Fibroblast of lung (primary cell): ENCODE measurements at places on chromosomes 11 and 22.

- DNase-seq = no peak
Measured at GRCh38 chr11:36116161-36116560, 172.3 kb downstream of the LDLRAD3 start.

- peak; percentile 47 for DNase-seq
Measured at GRCh38 chr22:35191412-35191811, 65.9 kb upstream of the HMGXB4 start.

GRCh38 chr11:103274025-103274424 lies 164.8 kb downstream of the DYNC2H1 start:
- DNase-seq = no peak

DNA sequence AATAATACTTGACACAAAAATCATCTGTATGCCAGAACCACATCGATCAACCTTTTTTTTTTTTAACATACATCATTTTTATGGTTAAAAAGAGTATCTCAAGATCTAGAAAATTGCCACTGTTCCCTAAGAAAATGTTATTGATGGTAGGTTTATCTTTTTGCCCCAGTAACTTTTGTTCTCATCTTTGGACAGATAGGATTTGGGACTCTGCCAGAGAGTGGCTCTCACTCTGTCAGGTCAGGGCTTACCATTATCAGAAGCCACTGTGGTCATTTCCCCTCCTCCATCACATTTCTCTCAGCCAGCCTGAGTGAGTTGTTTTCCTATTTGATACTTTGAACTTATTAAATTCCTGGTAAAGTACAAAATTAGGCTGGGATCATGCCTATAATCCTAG lies 47.9 kb upstream of the YWHAH start:
- no peak for DNase-seq

DNA sequence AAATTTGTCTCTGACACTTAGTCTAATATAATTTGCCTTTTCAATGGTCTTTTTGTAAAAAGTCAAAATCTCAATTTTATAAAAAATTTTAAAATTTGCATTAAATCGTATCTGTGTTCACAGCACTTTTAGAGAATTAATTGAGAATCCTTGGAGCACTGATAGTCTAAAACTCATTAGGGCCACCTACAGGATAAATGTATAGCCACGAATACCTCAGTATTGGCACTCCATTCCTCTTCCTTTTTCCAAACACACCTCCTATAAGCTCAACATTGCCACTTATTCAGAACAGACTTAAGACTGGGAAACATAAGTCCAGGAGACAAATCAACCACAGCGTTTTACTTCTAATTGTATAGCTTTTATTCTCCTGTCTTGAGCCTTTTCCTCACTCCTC lies 776.0 kb upstream of the ARHGAP42 start:
- no peak for DNase-seq

DNA sequence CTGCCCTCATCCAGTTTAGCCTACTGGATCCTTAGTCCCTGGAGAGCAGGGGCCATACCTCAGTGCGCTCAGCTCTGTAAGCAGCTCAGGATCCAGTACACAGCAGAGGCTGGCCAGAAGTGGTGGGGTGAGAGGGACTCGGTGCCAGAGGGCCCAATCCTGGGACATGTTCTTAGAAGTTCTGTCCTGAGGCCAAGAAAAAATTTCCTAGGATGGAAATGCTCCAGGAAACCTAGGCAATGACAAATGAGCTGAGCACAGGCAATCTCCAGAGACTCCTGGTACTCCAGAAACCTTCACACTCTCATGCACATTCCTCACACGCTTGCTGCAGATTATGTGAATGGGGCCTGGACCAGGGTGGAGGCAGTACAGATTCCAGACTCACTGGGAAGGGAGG lies 89.6 kb downstream of the SERGEF start:
- DNase-seq = peak; percentile 40

GRCh38 chr11:71484248-71485062 lies 31.5 kb downstream of the NADSYN1 start:
- no peak for DNase-seq

DNA sequence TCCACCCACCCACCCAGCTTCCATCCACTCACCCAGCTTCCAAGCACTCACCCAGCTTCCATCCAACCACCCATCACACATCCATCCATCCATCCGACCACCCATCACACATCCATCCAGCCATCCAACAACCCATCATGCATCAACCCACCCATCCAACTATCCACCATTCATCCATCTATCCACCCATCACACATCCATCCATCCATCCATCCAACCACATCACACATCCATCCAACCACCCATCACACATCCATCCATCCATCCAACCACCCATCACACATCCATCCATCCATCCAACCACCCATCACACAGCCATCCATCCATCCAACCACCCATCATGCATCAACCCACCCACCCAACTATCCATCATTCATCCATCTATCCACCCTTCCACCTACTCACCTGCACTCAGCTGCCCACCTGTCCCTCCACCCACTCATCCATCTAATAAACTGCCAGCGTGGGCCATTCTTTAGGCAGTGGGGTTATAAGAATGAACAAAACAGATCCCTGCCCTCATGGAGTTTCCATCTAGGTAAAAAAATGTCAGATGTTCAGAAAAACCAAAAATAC lies 88.2 kb downstream of the CELSR1 start:
- DNase-seq = no peak

- DNase-seq = no peak
Measured at GRCh38 chr22:41619979-41620588, 759 bp downstream of the DESI1 start.

GRCh38 chr11:130315354-130315970 lies 745 bp upstream of the ZBTB44 start:
- no peak for DNase-seq

- DNase-seq = no peak
Measured at GRCh38 chr11:63243533-63243932, at the start of gene SLC22A25. TSS of gene SLC22A25 (minus strand) at chr11:63243599. CDS start at chr11:63229652, 13,947 bp downstream.

DNA sequence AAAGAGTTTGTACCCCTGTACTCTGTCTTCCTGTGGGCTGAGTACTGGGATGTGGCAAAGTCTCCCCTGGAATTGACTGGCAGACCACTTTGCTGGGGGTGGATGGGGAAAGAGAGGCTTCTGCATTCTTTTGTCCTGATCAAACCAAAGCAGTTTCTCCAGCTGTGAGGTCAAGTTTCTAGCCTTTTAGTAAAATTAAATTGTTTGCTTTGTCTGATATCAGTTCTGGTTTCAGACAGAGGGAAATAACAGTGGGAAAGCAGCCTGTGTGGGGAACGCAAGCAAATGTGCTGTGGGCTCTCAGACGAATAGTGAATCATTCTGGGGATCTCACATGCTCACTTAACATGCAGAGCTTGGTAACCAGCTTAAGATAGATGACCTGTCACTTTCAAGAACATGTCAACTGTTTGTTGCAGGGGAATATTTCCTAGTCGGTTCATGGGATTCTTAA lies 151.6 kb downstream of the FAT3 start:
- DNase-seq = peak; percentile 94

GRCh38 chr11:104370478-104370877 lies 206.5 kb upstream of the PDGFD start:
- no peak for DNase-seq

DNA sequence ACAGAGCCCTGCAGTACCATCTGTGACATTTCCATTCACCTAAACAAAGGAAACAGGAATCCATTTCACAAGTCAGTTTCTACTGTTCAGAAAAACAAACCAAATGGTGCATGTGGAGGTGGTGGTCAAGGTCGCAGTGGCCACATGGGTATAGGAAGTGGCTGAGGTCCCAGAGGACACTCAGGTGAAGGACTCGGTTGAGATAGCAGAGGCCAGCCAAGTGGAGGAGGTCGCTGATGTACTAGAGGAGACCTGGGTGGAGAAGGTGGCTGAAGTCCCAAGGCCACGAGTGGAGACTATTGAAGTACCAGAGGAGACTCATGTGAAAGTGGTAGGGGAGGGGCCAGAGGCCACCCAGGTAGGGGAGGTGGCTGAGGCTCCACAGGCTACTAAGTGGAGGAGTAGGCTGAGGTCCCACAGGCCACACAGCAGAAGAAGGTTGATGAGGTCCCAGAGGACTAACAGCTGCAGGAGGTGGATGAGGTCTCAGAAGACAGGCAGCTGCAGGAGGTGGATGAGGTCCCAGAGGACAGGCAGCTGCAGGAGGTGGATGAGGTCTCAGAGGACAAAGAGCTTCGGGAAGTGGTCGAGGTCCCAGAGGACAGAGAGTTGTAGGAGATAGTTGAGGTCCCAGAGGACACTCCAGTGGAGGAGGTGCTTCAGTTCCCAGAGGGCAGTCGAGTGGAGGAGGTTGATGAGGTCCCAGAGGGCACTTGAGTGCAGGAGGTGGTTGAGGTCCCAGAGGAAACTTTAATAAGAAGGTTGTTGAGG lies 40.2 kb downstream of the ZNF195 start:
- no peak for DNase-seq

DNA sequence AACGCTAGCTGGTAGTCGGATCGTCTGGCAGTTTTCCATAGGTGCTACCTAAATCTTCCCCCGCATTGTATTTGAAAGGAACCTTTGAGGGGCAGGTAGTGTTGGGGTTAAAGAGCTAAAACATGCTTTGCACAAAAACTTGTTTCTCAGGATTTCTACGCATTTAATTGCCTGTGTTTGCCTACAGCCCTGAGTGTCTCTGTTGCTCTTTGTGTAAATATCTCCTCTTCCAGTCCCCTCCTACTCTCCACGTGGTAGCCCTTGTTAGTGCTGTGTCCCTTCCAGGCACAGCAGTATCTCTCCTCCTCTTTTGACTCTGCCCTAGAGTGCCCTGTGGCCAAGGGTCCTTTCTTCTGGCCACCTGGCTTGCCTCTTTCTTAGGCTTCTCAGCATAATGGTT lies 81.7 kb downstream of the BARX2 start:
- DNase-seq = no peak

DNA sequence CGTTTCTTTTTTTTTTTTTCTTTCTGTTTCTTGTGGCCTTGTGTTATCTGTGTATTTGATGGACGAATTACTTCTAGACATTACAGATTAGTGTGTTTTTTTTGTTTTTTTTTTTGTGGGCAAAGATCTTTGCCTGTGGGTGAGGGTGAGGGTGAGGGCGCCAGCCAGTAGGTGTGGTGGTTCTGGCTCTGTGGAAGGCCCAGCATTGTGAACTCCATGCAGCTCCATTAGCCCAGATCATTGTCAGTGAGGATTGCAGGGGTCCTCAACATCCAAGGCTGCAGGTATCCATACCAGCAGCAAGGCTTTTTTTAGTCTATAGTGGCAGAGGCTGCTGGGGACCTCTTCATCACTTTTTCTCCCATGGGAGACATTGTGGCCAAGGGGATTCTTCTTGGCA lies 13.7 kb downstream of the BIRC2 start:
- DNase-seq = no peak

DNA sequence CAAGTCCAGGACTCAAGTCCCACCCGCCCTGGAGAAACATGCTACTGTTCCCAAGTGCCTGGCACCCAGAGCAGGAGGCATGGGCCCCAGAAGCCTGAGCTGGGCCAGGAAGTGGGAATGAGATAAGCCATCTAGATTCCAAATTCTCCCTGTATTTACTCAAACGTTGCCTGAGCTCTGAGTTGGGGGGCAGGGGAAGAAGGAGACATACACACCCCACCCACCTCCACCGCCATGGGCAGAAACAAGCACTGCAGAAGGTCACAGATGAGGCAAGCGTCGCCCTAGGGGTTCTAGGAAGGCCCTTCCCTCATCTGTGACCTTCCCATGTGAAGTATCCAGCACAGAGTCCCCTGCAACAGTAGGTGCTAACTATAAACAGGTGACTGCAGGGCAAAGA lies 54.0 kb downstream of the PLEKHA7 start:
- no peak for DNase-seq

DNA sequence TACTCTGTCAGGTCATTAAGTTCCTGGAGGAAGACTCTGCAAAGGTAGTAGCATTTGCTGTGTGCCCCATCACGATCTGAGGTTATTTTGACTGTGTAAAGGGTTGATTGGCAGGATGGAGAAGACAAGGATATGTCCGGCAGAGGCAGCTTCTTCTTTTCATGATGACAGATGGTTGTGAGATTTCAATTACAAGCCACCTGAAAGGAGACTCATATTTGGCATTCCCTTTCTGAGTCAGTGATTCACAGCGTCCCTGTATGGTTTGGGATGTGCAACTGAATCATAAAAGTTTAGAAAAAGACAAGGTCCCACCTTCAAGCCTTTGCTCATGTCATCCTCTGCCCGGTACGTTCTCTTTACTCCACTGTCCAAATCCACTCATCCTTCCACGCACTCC lies 113.4 kb downstream of the MTNR1B start:
- no peak for DNase-seq

DNA sequence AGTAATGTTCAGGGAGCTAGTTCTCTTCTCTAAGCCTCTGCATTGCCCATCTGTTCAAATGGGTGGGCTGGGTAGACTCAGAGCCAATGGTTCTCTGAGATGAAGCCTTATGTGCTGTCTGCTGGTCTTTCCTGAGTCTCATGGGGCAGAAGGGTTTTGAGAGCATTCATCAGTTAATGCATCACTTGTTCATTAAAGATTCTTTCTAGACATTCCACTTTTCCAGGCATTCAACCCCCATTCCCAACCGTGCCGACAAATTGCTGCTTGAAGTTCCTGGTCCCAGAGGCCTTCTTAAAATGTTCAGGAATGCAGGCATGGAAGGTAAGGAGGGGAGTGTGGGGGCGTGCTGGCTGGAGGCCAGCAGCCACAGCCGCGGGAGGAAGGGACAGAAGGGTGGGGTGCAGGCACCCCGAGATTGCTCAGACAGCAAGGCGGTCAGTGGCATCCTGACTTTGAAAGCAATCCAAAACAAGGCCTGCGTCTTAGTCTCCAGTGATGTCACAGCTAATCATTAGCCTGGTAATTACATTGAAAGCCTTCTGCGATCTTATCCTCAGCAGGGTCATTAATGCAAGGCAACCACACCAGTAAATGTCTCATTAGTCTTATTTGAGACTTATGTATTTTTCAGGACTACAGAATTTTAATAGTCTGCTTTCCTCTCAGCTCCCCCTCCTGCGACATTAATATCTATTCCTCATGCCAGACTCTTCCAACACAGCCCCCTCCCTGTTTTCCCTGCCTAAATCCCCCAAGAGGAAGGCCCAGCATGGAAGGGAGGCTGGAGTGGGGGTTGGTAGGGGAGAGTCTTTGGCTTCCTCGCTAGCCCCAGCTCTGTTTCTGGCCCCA lies 328.8 kb downstream of the MIAT start:
- DNase-seq = peak; percentile 74

- no peak for DNase-seq
Measured at GRCh38 chr11:123800036-123800435, 6.1 kb downstream of the OR6M1 start.

DNA sequence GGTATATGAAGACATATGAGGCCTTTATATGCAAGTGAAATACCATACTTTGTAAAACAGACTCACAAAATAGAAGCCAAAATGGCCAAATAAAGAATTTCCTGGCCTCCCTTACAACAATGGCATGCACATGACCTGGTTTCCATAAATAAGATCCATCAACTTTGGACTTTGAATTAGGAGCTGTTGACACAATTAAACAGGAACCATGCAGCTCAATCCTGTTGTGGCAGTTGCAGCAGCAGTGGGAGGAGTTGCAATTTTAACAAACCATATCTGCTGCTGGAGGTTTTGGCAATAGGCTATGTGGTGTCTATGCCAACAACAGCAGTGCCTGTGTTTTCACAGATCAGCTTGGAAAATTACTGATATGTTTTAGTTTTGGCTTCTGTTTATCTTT lies 818.6 kb downstream of the FAM181B start:
- DNase-seq = peak; percentile 0

- DNase-seq = peak; percentile 51
Measured at GRCh38 chr11:35548925-35549561, 23.6 kb upstream of the PAMR1 start.
